Stimulated activated CD4-positive, alpha-beta T cell treated with anti-CD3 and anti-CD28 coated beads, Interleukin-1b, Interleukin-23, amount 100 ng/mL, for 24 hours (primary cell): ENCODE measurements at places on chromosomes 3 and 15.
A peak's percentile ranks its signal among the peaks of the same experiment; 100 is the strongest.

DNA sequence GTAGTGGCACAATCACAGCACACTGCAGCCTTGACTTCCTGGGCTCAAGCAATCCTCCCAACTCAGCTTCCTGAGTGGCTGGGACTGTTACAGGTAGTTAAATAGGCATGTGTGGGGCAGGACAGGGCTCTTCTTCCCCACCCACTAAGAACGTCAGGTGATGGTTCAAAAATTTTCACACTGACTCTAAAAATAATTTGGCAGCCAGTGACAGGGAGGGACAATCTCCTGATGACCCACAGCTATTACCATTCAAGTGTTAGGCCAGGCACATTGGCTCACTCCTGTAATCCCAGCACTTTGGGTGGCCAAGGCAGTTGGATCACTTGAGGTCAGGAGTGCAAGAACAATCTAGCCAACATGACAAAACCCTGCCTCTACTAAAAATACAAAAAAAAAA is 12.2 kb upstream of the TRMT10C start:
- DNase-seq = no peak

- DNase-seq = no peak
Observed at GRCh38 chr3:185728630-185729336, 96.1 kb downstream of the IGF2BP2 start.

GRCh38 chr15:31332020-31332680 is 5.5 kb downstream of the KLF13 start:
- no peak for DNase-seq

- no peak for DNase-seq
Observed at GRCh38 chr3:130932979-130933378, 39.1 kb downstream of the ATP2C1 start.

DNA sequence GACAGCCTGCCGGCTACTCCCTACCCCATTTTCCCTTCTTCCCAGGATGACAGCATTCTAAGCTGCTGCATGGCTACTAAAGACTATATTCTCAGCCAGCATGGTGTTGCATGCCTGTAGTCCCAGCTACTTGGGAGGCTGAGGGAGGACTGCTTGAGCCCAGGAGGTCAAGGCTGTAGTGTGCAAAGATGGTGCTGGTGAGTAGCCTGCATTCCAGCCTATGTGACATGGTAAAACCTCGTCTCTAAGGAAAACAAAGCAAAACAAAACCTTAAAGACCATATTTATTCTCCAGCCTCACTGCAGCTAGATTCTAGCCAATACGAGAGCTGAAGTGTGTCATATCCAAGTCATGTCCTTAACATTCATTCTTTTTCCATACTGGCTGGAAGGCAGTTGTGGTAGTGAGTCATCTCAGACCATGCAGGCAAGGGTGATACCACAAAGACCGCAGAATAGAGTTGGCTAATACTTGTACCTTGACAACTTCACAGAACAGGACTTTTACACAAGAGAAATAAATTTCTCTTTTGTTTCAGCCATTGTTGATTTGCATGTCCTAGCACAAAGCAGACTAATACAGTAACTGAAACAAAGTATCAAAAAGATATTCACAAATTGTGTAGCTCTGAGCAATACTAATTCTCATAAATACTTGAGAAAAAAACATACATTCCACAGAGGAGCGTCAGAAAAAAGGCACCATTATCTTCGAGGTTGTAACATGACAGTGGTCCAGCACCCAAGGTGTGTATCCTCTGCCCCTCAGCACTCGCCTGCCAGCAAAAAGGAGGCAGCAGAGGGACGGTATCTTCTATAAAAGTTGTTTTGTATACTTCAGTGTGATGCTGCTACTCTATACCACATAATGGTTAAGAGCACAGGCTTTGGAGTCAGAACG is 14.8 kb downstream of the PBRM1 start:
- DNase-seq = peak; percentile 48

- no peak for DNase-seq
Observed at GRCh38 chr3:197950677-197951061, 679 bp downstream of the RPL35A start.

DNA sequence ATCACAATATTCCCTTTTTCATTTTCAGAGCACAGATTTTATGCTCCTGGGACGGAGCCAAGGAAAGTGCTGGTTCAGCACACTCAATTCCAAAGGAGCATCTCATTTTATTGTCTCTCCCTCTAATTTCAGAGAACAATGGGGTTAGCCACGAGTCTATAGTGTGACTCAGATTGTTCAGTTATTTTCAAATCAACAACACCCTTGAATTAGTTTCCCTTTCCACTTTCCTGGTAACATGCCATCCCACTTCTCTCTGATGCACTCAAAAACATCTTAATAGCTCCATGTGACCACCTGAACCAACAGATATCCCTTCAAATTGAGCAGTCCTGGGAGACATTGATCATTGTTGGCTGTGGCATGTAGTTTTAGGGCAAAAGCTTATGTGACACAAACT is 389.7 kb upstream of the MDFIC2 start:
- DNase-seq = no peak

DNA sequence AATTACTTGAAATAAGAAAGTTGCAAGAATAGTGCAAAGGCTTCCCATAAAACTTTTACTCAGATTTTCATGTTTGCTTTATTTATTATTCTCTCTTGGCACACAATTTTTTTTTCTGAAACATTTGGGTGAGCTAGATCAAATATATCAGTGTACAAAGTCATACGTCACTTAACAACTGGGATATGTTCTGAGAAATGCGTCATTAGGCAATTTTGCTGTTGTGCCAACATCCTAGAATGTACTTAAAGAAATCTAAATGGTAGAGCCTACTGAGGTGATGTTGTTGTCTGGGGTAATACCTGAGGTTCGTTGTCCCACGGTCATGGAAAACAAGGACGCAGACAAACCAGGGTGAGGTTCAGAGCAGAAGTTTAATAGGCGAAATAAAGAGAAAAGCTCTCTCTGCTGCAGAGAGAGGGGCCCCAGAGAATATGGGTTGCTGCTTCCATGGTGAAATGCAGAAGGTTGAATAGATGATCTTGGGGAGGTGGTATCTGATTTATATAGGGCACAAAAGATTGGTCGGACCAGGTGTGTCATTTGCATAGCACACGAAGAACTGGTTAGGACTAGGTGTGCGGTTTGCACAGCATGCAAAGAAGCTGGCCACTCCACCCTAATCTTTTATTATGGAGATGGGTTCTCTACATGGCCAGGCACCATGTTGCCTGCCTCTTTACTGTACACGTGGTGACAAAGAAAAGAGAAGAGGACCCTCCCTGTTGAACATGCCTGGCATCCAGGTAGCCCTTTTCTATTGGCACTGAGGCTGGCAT is 8.8 kb upstream of the GRAMD1C start:
- no peak for DNase-seq

DNA sequence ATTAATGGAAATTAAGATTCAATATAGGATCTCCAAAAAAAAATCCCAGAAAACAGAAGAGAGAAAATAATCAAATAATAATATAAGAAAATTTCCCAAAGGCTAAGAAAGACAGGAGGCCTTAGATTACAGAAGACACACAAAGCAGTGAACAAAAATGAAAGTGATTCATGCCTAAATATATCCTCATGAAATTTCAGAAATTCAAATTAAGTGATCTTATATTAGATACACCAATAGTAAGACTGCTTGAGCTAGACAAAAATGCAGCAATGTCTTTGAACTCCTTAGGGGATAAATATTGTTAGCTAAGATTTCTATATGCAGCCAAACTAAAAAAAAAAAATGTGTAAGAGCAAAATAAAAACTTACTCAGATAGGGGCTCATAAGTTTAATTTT is 44.6 kb upstream of the ARPP21 start:
- no peak for DNase-seq

- DNase-seq = no peak
Observed at GRCh38 chr15:71800835-71801745, 9.3 kb upstream of the NR2E3 start.

GRCh38 chr3:160773722-160774121 is 17.7 kb downstream of the PPM1L start:
- no peak for DNase-seq

GRCh38 chr3:66452303-66453011 is 48.4 kb downstream of the LRIG1 start:
- no peak for DNase-seq
